Stimulated activated CD8-positive, alpha-beta memory T cell treated with anti-CD3 and anti-CD28 coated beads, Interleukin-7, amount 100 ng/mL, for 1 hour (primary cell): ENCODE measurements at places on chromosomes 6 and 20.

GRCh38 chr6:152651986-152652385 is 14.8 kb upstream of the SYNE1 start:
- DNase-seq: no peak

GRCh38 chr6:57307850-57308249 is 9.6 kb upstream of the PRIM2 start:
- DNase-seq: no peak

DNA sequence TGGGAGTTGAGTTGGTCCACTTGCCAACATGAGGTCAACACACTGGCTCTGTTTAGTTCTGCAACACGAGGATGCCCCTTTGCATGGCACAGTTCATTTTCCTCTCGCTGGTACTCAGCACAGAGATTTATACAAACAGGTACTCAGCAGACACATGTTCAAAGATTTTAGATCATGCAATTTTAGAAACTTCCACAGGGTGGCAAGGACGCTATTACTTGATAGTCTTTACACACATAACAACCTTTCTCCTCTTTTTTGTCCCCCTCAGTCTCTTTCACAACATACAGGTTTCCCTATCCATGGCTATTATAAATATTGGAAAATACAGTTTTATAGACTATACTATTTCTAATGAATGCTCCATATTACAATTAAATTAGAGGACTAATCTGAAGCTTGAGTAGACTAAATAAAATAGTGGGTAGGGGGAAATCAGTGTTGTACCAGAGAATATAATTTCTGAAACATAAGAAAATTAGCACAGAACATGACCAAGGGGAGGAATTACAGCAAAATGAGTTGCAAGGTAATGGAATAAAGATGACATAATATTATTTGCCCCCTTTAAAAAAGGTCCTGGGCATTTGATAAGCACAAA is 331.8 kb upstream of the BTBD3 start:
- no peak for DNase-seq

GRCh38 chr6:21220271-21220987 is 373.1 kb upstream of the SOX4 start:
- no peak for DNase-seq

GRCh38 chr20:47493175-47493962 is 8.3 kb upstream of the NCOA3 start:
- peak; percentile 27 for DNase-seq

DNA sequence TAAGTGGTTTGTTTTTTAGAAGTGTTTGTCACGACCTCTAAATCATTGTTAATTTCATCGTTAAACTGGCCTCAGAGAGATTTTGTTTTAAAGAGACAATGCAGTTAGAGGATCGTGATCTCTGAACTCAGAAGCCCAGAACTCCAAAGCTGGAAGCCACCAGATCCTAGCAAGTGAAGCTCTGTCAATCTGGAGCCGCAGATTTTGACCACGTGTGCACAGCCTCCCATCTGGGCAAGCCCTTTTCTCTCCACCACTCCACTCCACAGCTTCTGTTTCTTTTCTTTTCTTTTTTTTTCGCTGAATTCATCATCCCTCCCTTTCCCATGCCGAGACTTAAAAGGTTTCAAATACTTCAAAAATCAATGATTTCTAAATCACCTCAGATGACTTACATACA is 142.2 kb upstream of the ESR1 start:
- no peak for DNase-seq

GRCh38 chr6:32413427-32414047 is 6.6 kb upstream of the BTNL2 start:
- DNase-seq: peak; percentile 62

DNA sequence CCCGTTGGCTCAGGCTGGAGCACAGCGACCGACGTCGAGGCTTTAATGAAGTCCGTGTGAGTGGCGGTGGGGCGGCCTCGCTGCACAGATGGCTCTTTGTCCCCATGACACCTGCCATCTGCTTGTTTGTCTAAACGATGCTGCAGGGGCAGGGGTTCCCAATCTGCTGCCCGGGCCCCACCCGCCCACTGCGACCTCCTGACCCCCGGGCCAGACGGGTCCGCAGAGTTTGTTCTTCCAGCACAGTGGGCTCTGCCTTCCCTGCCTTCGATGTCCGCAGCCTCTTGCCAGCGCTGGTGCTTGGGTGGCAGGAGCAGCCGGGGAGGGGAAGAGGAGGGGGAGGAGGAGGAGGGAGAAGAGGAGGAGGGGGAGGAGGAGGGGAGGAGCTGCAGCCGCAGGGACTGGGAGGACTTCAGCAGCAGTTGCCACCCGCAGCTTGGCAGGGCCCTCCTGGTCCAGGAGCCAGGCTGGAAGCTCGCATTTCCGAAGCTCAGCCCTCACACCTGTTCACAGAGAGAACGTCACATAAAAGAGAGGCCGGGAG is 210.0 kb downstream of the DLL1 start:
- no peak for DNase-seq

- DNase-seq: no peak
Measured at GRCh38 chr6:107977283-107977682, 19.3 kb upstream of the SEC63 start.

DNA sequence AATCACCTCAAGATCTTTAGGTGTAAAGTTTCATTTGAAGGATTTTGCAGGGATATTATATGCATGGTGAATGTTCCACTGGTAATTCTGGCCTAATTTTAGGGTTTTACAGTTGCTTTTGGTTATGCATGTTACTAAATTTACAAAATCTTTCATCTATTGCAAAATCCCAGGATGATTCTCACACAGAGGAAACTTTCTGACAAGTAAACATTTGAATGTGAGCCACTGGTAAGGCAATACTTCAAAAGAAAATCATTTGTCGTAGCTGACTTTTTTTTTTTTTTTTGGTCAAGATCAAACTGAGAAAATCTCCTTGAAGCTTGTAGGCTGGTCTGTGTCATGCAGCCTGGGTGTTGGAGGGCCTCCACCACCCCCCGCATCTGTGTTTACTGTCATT is 141.9 kb upstream of the EXOC2 start:
- no peak for DNase-seq

GRCh38 chr6:165206798-165207197 is 102.6 kb downstream of the C6orf118 start:
- no peak for DNase-seq

DNA sequence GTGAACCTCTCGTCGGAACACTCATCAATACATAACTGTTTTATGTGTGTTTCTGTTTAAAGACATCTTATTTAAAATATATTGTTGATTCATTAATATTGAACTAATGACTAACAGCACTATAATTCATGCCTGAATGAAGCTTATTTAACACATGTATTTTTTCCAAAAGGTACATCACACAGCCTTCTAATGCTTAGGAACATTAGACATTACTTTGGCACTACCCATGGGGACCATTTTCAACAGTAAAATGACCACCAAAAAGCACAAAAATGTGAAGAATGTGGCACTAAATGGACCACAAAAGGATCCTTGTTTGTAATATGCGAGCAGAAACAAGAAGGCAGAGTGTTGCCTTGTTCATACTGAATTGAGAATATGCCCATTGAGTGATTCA is 109.2 kb downstream of the CEP57L1 start:
- DNase-seq: no peak

DNA sequence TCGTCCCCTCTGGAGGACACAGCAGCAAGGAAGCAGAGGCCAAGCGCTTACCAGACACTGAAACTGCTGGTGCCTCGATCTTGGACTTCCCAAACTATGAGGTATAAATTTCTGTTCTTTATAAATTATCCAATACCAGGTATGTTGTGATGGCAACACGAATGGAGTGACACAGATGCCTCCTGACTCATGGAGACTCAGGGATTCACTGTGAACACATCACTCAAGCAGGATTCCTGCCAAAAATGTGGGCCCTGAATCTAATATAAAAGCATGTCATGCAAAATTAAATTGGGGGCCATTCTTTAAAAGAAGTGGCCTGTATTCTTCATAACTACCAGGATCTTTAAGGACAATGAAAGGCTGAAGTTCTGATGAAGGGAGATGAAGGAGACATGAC is 52.5 kb upstream of the SLC22A23 start:
- no peak for DNase-seq

DNA sequence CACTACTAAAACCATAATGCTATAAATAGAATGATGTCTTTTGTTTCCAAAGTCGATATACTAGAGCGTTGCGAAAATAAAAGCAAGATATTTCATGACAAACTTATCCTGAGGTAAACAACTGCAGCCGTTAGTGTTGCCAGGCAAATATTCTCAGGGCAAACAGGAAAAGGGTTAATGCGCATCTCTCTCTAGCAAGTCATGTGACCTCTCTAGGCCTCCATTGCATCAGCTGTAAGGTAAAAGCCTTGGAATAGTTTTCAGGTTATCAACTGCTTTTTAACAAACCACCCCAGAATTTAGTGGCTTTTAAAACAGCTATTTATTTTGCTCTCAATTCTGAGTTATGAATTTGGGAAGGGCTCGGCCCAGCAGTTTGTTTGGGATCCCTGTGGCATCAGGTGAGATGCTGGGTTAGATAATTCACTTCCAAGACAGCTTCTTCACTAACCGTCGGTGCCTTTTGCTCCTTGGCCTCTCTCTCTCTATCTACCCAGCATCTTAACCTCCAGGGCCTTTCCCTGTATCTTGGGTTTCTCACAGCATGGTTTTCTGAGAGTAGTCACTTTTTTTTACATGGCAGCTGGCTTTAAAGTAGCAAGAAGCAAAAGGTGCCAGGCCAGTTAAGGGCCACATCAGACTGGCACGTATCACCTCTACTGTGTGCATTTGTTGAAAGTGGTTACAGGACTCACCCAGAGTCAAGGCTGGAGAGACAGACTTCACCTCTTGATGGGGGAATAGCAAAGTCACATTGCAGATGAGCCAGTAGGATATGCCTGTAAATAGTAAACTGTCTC is 39.2 kb upstream of the LTV1 start:
- no peak for DNase-seq

DNA sequence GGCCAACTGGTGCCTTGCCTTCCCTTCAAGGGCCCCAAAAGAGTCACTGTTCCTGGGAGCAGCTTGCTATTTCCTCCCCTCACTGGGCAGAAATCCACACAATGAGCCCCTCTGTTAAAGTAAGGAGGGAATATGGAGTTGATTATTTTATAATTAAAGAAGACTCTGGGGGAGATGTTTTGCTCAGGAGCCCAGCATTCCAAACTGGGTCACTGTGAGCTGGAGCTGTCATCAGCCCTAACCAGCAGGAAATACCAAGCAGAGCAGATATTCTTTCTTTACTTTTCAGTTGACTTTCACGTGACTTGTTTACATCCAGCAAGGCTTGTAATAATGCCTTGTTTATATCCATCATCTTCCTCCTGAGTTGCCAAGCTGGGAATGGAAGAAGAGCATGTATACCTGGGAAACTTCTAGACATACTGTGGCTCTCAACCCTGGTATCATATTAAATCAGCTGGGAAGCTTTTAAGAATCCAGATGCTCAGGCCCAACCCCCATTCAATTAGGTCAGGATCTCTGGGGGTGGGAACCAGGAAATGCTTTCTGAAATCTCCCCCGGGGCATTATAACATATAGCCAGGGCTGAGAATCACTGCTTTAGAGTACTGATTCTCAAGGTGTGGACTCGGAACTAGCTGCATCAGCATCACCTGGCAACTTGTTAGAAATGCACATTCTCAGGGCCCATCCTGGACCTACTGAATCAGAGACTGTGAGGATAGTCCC is 175.6 kb upstream of the MYLIP start:
- no peak for DNase-seq

DNA sequence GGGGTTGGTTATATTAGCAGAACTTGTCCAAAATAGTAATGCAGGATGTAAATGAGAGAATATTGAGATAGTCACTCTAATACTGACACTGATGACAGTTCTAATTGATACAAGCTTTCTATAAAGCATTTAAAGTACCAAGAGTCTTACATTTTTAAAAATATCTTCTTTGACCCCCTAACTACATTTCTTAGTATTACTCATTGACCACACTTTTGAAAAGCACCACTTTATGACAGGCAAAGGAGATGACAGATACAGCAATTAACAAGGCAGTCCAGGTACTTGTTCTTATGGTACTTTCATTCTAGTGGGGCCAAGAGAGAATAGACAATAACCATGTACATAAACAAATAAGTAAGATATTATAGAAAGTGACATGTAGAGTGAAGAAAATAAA is 139.4 kb upstream of the EYA4 start:
- no peak for DNase-seq

GRCh38 chr6:129448965-129449364 is 261.0 kb downstream of the ARHGAP18 start:
- DNase-seq: no peak

GRCh38 chr6:122589115-122589514 is 21.1 kb upstream of the PKIB start:
- DNase-seq: no peak

DNA sequence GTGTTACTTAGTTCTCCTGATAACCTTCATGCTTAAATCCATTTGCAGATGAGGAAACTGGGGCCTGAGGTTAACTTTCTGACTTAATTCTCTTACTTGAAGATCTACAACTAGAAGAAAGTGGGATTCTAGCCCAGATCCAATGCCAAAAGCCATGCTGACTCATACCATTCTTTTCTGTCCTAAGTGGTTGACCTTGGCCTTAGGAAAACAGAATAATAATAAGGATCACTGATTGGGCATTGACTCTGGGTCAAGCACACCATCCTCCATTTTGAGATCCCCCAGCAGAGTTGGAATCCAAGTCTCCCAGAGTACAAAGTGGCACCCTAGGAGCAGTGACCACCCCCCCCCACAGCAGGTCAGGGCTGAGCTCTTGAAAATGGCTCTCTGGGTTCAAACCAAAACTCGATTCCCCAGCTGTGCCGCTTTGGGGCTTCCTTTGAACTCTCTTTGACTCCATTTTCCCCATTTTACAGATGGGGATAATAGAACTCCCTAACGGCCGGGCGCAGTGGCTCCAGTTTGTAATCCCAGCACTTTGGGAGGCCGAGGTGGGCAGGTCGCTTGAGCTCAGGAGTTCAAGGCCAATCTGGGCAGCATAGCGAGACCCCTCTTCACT is 12.8 kb upstream of the ZNF217 start:
- no peak for DNase-seq

GRCh38 chr6:45427726-45428125 is 50.0 kb upstream of the SUPT3H start:
- no peak for DNase-seq

DNA sequence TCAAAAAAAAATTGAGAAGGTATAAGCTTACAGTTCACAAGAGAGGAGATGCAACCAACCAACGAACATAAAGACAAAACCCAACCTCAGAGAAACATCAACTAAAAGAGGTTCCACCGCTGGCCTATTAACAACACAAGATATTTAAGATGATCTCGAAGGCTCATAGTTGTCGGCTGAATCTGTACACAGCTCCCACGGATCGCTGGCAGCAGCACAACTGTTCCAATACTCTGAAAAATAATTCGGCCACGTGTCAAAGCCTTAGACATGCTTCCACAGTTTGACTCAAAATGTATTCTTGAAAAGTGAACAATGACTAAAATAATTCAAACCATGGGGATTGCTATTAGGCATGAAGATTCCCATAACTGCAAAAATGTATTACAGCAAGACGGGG is 13.7 kb downstream of the EXOC2 start:
- DNase-seq: no peak

DNA sequence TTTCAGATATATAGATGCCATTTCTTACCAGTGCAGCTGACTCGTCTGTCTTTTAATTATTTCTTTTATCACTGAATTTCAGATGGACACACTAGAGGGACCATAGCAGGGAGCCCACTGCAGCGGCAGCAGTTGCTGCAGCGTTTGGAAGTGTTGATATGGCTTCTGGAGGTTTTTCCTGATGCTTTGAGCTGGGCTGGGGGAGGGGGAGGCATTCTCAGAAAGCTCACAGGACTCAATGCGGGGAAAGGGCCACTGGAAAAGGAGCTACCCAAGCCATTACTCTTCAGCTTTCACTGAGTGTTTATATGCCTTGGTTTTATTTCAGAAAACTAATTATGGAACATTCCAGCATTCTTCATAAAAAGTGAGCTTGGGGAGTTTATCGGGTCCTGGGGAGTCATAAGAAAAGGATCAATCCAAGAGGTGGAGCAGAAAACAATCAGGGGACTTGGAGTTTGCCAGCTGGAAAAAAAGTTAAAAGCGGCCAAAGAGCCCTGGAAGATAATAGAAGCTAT is 740.4 kb upstream of the FLRT3 start:
- no peak for DNase-seq
